A549 (cell line): ENCODE measurements at places on chromosomes 7 and 10. TPM values are rescaled to one million over a fixed set of nuclear protein-coding genes. Genes with fewer than 3 reads are reported as not detected.

Gene CPA2
- not detected in 3 replicates for polyA plus RNA-seq

Gene ANXA11
- 117 to 121 TPM (median 119 TPM) in 3 replicates for polyA plus RNA-seq

Gene CDK14
- polyA plus RNA-seq, result 0.07 to 0.23 TPM (median 0.08 TPM) in 3 replicates

Gene TSC22D4
- 20.7 to 28.9 TPM (median 28.3 TPM) in 3 replicates for polyA plus RNA-seq

Gene TYW1
- 15.3 to 15.9 TPM (median 15.6 TPM) in 3 replicates for polyA plus RNA-seq

Gene SPDYE2B
- polyA plus RNA-seq, result not detected in 3 replicates

Gene AGBL3
- 2.2 to 3.7 TPM (median 2.7 TPM) in 3 replicates for polyA plus RNA-seq

Gene PRRT4
- polyA plus RNA-seq, result 0.15 to 0.20 TPM (median 0.16 TPM) in 3 replicates

Gene PRKCQ
- 3.6 to 3.7 TPM (median 3.6 TPM) in 3 replicates for polyA plus RNA-seq

Gene MINDY3
- 14.4 to 16.1 TPM (median 14.5 TPM) in 3 replicates for polyA plus RNA-seq

Gene OR2A1
- not detected in 3 replicates for polyA plus RNA-seq

Gene IFIT3
- polyA plus RNA-seq, result 2.1 to 2.4 TPM (median 2.2 TPM) in 3 replicates

Gene FAM25C
- 0.70 to 0.73 TPM in 2 of 3 replicates, not detected in the other for polyA plus RNA-seq

Gene KCNIP2
- polyA plus RNA-seq, result 1.1 to 1.7 TPM (median 1.3 TPM) in 3 replicates

Gene UFSP1
- polyA plus RNA-seq, result 6.1 to 7.1 TPM (median 6.9 TPM) in 3 replicates

Gene ERVW-1
- not detected in 3 replicates for polyA plus RNA-seq

Gene COL1A2
- polyA plus RNA-seq, result not detected in 3 replicates

Gene AKR1B1
- 4,339 to 6,918 TPM (median 6,205 TPM) in 3 replicates for polyA plus RNA-seq

Gene AGR2
- 60.7 to 67.5 TPM (median 61.8 TPM) in 3 replicates for polyA plus RNA-seq

Gene FAM25A
- not detected in 3 replicates for polyA plus RNA-seq
